KBM-7 (cell line): ENCODE measurements at places on chromosomes 16 and 17.
A peak's percentile ranks its signal among the peaks of the same experiment; 100 is the strongest.

GRCh38 chr17:55845385-55845784 is 94.5 kb downstream of the PCTP start:
- DNase-seq: peak; percentile 26

GRCh38 chr16:67356396-67356795 is 29.8 kb downstream of the LRRC36 start:
- DNase-seq: no peak

DNA sequence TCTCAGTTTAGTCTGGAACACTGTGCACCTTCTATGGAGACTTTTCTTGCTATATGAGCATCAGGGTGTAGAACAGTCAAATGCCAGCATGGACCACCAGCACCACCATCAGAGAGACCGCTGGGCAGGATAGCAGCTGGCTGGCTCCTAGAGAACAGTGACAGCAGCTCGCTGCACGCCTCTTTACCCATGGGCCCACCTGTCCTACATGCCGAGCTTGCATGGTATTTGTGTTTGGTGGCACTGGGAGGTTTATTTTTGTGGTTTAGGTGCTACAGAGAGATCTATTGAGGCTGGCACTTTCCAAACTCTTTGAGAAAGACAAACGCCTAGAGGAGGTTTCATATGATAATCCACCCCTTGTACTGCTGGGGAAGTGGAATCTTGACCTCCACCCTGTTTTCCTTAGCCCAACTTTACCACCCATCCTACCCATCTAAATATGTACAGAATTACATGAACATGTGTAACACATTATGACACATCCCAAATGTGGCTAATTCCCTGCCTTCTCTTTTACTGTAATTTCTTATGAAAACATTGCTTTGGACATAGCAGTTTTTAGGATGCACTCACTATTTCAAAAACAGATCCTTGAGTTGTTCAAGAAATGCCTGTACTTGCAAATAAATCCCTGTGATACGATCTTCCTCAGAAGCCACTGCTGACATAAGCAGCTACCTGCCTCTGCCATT is 46.3 kb downstream of the COG7 start:
- DNase-seq: no peak

GRCh38 chr16:57500578-57501111 is 14.4 kb upstream of the DOK4 start:
- DNase-seq: peak; percentile 43

- DNase-seq: peak; percentile 81
Observed at GRCh38 chr16:8928467-8928957, 35.2 kb downstream of the USP7 start.

- no peak for DNase-seq
Observed at GRCh38 chr16:912684-913613, 57.8 kb downstream of the LMF1 start.

GRCh38 chr16:50756473-50756872 is 14.6 kb downstream of the CYLD start:
- no peak for DNase-seq

- DNase-seq: peak; percentile 27
Observed at GRCh38 chr17:700504-701094, 14.0 kb downstream of the VPS53 start.

- no peak for DNase-seq
Observed at GRCh38 chr17:14396547-14396946, 95.7 kb downstream of the HS3ST3B1 start.

GRCh38 chr17:40597556-40598300 is 32.5 kb upstream of the CCR7 start:
- no peak for DNase-seq

DNA sequence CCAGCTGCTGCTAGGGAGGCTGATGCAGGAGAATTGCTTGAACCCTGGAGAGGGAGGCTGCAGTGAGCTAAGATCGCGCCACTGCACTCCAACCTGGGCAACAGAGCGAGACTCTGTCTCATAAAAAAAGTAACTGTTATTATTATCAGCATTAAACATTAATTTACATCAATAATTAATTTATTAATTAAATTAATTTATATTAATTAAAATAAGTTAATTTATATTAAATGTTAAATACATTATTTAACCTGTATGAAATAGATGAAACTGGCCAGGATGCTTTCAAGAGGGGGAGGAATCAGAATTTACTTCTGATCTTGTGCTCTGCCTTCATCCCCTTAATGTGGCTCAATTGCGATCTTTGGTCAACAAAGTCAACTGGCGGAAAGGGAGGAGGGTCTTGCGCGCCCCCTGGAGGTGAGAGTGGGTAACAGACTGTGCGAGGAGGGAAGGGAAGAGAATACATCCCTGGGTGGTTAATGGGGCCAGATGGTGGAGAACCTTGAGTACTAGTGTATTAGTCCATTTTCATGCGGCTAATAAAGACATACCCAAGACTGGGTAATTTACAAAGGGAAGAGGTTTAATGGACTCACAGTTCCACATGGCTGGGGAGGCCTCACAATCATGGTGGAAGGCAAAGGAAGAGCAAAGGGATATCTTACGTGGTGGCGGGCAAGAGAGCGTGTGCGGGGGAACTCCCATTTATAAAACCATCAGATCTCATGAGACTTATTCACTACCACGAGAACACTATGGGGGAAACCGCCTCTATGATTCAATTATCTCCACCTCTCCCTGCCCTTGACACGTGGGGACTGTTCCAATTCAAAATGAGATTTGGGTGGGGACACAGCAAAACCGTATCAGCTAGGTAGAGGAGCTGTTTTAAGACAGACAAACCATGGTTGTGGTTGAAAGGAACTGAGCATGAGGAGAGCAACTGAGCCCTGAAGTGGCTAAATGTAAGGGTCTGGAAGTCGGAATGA is 15.7 kb upstream of the CPPED1 start:
- DNase-seq: peak; percentile 82

- DNase-seq: peak; percentile 18
Observed at GRCh38 chr17:4100883-4101756, 41.7 kb downstream of the ZZEF1 start.

GRCh38 chr16:79182616-79183015 is 417.9 kb downstream of the MAF start:
- DNase-seq: no peak

DNA sequence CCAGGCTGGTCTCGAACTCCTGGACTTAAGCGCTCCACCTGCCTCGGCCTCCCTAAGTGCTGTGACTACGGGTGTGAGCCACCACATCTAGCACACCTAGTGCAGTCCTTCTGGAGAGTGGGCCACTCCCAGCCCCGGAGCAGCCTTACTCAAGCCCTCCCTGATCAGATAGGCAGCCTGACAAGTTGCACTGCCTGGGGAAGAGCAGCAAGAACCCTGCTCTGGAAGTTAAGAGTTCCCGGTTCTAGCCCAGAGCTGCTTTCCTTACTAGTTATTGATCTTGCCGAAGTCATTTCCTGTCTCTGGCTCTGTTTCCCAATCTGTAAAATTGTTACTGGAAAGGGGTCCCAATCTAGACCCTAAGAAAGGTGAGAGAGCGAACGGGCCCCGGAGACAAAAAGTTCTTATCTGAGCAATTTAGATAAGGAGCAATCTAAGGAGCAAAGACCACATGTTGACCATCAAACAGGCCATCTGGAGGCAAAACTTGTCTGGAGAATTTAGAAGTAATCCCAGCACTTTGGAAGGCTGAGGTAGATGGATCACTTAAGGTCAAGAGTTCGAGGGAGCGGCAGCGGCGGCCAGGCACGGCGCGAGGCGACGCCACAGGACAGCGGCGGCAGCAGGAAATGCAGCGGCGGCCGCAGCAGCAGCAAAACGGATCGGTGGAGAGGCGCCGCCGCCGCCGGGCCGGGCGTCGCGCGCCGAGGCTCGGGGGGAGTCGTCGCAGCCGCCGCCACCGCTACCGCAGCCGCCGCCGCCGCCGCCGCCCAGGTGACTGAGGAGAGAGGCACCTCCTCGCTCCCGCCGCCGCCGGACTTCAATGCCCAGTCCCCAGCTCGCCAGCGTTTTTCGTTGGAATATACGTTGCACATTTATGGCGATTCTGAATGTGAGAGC is 4.3 kb upstream of the NAGLU start:
- peak; percentile 58 for DNase-seq
